ENCODE measurements at places on chromosomes 11 and 22. TPM values are rescaled to one million over a fixed set of nuclear protein-coding genes. Genes with fewer than 3 reads are reported as not detected.

The RHOD gene
- 10.6 TPM for polyA plus RNA-seq

- DNase-seq: no peak
Measured at GRCh38 chr22:19719050-19719482, 4.3 kb upstream of the GP1BB start.

- DNase-seq: no peak
Measured at GRCh38 chr22:44581096-44581435, 83.0 kb upstream of the RTL6 start.

The MYEOV gene
- polyA plus RNA-seq: not detected
